ENCODE measurements at places on chromosomes 1 and 21.

DNA sequence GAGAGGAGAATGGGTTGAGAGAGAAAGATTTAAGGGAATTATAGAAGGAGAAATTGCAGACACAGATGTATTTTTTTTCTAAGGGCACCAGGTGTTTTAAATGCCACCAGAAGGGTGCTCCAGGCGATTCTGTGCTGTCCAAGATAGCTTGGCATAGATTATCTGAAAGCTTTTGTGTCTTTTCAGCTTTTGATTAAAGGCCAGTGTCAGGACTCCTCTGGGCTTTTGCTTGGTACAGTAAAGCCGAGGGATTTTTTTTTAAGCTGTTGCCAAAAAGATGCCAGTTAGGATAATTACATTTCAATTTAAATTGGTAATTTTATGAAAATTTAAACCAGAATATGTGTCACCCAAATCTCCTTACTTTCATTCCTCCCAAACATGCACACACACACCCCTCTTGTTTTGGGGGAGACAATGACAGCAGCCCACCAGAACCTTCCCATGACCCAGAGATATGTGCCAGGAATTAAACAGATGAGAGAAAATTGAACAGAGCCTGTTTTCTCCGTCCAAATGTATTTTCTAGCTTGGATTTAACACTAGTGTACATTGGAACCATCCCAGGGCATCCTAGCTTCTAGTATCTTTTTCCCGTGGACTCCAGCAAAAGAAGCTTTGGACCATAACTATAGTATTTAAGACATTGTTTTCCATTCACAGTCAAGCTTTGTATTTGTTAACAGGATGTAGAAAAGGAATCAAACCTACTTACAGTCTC is 670.7 kb upstream of the CXADR start:
- no peak for DNase-seq

DNA sequence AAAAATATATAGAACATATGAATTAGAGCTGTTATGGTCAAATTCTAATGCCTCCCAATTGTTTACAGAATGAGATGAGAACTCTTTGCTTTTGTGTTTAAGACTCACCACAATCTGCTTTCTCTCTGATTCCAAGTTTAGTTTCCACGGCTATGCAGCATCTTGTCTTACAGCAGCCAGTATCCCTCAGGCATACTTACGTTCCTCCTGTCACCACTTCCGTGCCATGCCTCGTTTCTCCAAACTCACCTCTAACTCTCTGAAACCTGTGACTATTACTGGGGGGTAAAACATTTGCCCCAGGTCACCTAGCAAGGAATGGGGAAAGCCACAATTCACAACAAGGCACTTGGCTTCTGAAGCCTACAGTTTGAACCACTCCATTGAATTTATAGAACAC is 192.8 kb upstream of the NRIP1 start:
- no peak for DNase-seq

DNA sequence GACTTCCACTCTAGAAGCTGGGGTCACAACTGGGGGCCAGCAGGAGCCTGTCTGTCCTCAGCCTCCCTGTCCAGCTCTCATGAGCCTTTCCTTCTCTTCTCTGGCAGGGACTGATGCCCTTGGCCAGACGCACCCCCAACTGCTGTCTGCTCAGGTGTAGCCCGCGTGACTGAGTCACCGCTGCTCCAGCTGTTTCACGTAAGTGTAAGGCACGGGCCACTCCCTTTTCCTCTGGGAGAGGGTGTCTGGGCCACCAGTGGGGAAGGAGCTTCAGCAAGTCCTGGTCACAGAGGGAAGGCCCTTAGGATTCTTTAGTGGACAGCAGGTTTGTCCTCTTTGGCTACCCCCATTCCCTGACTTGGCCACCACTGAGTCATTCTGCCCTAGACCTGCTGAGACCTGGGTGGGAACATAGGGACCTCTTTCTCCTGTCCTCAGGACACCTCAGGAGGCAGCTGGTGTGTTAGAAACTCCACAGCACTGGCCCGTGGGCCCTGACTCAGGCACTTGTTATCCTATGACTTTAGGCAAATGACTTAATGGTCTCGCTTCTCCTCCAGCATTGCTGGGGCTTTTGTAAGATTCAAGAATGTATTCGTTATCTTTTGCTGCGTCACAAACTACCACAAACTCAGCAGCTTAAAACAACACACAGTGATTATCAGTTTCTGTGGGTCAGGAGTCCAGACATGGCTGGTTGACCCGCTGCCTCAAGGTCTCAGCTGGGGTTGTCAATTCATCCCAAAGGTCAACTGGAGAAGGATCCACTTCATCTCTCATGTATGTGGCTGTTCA is 64.8 kb downstream of the FAM163A start:
- DNase-seq: no peak

GRCh38 chr1:151721788-151722510 is 627 bp downstream of the RIIAD1 start:
- no peak for DNase-seq

GRCh38 chr1:3662080-3662671 is 9.9 kb downstream of the TP73 start:
- no peak for DNase-seq

- DNase-seq: no peak
Observed at GRCh38 chr1:157238585-157238984, 100.4 kb upstream of the ETV3 start.

DNA sequence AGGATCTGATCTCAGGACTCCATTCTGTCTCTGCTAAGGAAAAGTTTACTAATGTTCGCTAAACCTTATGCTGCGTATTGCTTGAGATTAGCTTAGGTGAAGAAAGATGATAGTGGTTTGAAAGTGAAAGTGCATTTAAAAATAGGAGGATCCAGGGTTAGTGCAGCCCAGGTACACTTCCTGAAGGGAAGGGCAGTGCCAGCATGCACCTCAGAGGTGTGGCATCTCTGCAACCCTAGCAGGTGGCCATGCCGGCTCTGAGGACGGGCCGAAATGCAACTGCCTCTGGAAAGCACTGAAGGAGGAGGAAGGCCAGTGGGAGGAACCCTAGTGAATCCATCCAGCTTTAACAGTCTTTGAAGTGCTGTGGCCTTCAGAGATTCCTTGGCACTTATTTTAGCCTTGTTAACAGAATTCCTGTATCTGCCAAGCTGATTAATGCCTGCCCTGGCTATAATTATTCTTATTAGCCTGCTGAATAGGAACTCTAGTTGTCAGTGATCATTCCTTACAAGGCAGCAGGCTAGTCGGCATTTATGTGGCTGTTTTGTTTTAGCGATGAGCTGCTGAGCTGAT is 5.5 kb downstream of the PTGFRN start:
- no peak for DNase-seq

GRCh38 chr1:157289424-157290105 is 151.4 kb upstream of the ETV3 start:
- no peak for DNase-seq

DNA sequence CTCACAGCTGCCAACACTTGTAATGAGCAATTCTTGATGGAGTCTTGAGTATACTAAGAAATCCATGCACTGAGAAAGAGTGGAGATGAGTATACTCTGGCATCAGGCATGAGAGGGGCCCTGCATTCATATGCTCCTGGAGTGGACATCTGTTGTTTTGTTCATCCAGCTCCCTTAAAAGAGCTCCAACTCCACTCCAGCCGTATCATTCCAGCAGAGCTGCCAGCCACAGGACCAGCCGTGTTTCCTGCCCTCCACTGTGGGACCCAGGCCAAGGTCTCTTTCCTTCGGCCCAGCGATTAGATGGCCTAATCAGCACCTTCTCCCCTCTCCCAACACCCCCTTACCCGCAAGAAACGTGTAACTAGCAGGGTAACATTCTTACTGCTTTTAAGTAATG is 144.5 kb downstream of the OMA1 start:
- DNase-seq: no peak

GRCh38 chr1:117094841-117095604 is 26.5 kb downstream of the TRIM45 start:
- no peak for DNase-seq

DNA sequence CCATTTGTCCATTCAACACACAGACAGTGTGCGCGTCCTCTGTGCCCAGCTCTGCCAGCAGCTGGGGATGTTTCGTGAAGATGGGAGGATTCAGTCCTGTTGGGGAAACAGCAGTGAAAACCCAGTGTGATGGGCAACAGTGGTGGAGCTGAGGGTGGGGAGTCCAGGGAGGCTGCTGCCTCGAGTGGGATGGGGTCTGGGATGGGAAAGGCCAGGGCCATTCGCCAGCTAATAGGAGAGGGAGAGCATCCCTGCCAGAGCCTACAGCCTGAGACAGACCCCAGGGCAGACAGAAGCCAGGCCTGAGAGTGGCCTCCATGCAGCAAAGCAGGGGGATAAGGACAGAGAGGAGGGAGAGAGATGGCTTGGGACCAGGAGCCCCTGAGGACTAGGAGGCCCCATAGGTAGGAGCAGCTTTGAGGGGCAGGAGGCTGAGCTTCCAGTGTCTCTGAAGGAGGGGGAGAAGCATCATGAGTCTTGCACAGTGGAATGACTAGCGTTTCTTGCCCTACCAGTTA is 252.6 kb downstream of the NPHP4 start:
- DNase-seq: no peak

- DNase-seq: no peak
Observed at GRCh38 chr1:169196161-169196560, 89.7 kb downstream of the ATP1B1 start.

GRCh38 chr1:223856386-223856785 is 10.6 kb upstream of the TP53BP2 start:
- DNase-seq: no peak

- DNase-seq: no peak
Observed at GRCh38 chr1:93007941-93008577, 46.8 kb upstream of the DIPK1A start.

DNA sequence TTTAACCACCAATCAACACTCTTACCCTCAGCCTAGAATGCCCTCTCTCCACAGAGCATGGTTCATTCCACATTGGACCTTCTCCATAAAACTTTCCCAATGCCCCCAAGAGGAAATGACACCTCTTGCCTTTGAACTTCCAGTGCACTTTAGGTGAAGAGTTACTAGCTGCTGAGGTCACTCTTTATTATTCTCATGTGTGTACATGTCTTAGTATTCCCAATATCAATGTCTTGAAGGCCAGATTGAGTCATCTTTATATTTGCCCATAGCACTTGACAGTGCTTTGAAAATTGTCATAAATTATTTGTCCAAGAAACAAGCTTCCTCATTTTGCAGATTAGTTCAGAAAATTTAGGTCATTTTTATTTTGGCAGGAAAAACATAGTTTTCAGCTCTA is 8.1 kb upstream of the DNASE2B start:
- no peak for DNase-seq

GRCh38 chr1:212962509-212962908 is 12.2 kb downstream of the VASH2 start:
- no peak for DNase-seq

- no peak for DNase-seq
Observed at GRCh38 chr1:53578358-53578757, 119.2 kb downstream of the DMRTB1 start.

DNA sequence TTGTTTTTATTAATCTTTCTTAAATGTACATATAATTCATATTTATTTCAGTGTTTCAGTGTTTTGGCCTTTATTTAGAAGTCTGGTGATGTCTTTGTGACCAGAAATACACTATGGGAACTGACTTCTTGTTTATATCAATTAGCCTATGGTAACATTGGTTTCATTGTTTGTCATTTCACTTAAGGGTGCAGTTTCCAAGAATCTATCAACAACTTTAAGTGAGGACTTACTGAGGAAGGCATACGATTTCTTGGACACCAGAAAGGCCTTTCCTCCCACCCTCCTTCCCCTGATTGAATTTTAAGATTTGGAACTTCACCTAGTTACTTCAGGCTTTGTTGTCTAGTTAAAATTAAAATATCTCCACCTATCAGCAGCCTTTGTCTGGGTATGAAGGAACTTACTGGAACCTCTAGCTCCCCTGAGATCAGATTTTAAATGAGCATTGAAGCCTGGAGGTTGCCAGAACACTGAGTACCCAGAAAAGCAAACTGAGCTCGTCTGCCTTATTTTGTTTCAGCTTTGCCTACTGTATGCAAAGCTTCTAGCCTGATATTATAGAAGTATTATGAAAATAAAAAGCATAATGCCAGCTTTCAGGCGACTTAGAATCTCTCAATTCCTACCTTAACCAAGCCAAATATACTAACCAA is 34.2 kb downstream of the HLCS start:
- no peak for DNase-seq

DNA sequence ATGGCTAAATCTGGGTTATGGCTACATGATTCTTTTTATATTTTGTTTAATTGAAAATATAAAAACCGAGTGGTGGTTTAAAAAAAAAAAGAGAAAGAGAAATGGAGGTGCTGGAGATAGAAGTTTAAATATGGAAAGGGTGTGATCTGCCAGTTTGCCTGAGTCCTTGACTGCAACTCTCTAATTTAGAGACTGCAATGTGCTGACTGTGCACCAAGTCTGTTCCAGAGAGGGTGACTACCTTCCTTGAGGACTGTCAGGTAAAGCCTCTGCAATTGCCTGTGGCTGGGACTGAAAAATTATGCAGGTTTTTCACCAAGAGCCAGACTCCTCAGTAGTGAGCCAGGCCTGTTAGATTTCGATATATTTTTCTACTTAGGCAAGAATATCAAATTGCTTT is 1326.3 kb downstream of the BRINP3 start:
- no peak for DNase-seq

GRCh38 chr1:116873680-116874271 is 35.9 kb upstream of the PTGFRN start:
- no peak for DNase-seq

DNA sequence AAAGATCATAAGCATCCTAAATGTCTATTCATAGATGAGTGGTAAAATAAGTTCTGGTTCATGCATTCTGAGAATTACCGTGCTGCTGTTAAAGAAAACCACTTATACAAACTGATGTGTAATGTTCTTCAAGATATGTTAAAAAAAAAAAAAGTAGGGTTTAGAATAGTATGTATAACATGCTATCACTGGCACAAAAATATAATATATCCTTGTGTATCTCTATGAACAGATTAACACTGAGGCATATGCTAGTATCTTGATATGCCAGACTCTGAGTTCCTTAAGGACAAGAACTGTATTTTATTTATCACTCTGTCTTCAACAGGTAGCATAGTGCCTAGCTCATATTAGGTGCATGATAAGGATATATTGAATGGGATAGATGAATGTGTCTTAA is 108.9 kb downstream of the HS2ST1 start:
- no peak for DNase-seq
